Stimulated activated CD4-positive, alpha-beta T cell treated with anti-CD3 and anti-CD28 coated beads, Interleukin-12 subunit alpha, Interleukin-12 subunit beta, amount 100 ng/mL, for 48 hours (primary cell): ENCODE measurements at places on chromosomes 16 and 17.

DNA sequence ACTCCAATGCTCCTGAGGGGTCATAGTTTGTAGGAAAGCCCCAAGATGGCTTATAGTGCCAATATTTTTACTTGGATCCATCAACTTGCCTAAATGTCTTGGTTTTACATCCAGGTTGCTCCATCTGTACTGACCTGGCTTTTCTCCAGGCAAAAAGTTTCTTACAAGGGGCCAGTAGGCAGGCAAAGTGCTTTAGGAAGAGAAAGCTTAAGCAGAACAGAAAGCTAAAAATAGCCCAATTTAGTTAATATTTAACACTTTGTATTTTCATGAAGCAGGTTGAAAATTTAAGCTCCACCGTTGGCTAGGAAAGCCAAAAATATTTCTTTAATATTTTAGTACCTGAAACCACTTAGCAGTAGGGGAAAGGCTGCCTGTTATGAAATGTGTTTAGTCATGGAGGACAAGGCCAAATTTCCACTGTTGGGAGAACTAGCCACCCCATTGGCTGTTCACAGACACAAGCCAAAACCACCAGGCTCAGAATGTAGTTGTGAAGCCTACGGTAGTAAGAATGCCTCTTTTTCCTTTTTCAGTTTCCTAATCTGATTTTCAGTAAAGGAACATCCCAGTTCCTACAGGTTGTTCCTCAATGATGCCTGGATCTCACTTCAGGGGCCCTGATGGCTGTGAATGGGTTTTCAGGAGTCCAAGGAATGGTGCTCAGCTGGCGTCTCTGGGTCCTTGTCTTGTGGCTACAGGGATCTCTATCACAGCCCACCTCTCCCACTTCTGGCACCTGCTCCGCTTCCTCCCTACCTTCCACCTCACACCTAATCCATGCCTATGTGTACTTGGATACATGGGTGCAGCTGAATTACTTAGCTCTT is 324.8 kb downstream of the PMP22 start:
- DNase-seq: no peak

DNA sequence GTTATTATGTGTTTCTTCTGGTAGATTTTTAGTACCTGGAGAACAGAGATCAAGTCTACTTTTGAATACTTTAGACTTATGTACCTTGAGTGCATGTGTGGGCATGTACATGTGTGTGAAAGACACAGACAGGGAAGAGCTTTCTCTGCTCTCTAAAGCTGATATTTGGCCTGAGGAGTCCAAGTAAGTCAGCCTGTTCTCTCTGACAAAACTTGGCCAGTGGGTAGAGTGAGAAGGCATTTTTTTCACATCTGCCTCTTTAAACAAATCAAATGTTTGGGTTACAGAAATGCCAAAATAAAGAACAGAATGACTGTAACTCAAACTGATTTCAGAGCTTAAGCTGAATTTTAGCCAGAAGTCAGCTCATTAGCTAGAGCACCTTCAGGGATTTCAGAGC is 309.7 kb upstream of the DYNLRB2 start:
- no peak for DNase-seq

GRCh38 chr17:77085926-77086432 is 54.8 kb upstream of the SEC14L1 start:
- DNase-seq: no peak

DNA sequence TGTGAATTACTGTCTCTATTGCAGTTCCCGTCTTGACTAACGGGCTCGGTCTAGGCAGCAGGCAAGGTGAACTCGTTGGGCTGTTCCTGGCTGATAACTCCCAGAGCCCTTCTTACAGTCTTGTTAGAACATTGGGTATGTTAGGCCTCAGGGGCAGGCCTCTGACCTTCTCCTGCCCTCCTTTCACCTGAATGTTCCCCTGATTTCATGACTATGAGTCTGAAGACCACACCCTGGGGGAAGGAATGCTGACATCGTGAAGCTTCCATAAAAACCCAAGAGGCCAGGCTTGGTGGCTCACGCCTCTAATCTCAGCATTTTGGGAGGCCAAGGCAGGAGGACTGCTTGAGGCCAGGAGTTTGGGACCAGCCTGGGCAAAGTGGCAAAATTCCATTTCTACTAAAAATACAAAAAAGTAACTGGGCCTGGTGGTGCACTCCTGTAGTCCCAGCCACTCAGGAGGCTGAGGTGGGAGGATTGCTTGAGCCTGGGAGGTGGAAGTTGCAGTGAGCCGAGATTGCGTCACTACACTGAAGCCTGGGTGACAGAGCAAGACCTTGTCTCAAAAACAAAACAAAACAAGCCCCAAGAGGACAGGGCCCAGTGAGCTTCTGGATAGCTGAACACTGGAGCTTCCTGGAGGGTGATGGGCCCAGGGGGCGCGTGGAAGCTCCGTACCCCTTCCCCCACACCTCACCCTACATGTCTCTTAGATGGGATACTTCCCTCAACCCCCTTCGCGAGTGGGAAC is 47.8 kb upstream of the FBXO47 start:
- no peak for DNase-seq

- no peak for DNase-seq
These were observed 19.3 kb upstream of the ITGA3 start for GRCh38 chr17:50036455-50037261.

- no peak for DNase-seq
These were observed 129.3 kb upstream of the AXIN2 start for GRCh38 chr17:65690626-65691310.

- DNase-seq: no peak
These were observed 130.2 kb upstream of the CHMP6 start for GRCh38 chr17:80861418-80861815.

DNA sequence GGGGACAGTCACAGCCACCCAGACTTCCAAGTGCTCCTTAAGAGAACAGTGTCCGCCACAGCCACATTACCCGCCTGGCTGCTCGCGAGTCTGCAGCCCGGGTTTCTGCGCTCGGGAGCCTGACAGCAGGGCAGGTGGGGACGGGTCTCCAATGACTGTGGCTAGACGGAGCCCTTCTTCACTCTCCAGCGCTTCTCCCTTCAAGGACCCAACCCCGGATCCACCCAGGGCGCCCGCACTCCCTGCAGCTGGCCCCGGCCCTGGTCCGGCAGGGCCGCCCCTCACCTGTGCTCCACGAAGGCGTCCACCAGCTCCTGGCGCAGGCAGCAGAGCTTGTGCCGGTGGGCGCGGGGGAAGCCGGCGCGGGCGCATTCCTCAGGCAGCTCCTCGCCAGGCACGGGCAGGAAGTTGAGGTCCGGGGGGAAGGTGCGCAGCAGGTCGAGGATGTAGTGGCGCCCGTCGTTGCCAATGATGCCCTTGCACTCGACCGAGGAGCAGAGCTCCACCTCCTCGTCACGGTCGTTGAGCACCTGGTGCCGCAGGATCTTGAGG is 13.9 kb downstream of the CLUH start:
- DNase-seq: no peak

DNA sequence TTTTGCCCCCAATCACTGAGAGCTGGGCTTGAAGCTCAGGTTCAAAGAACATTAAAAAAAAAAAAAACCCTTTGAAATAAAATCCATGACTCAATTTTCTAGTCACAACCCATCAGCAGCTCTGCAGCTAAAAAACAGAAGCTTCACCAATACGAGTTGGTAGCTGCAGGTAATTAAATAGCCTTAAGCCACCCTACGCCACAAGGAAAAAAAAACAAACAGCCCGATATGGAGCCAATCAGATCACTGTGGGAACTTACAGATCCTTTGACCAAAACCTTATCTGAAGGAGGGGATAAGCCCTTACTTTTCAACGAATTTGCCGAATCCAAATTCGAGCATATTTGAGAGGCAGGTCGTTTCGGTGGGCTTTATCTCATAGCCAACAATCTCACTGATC is 69.3 kb downstream of the DNAH3 start:
- no peak for DNase-seq

- DNase-seq: no peak
These were observed 107.1 kb downstream of the MYO1D start for GRCh38 chr17:32769846-32770245.

GRCh38 chr16:62738666-62739460 is 702.6 kb upstream of the CDH8 start:
- DNase-seq: no peak
